Naive B cell (primary cell): ENCODE measurements at places on chromosomes 3 and 15. TPM values are rescaled to one million over a fixed set of nuclear protein-coding genes. Genes with fewer than 3 reads are reported as not detected.

GRCh38 chr15:74768099-74768770, 13.6 kb upstream of the CSK start:
- DNase-seq, result no peak

DNA sequence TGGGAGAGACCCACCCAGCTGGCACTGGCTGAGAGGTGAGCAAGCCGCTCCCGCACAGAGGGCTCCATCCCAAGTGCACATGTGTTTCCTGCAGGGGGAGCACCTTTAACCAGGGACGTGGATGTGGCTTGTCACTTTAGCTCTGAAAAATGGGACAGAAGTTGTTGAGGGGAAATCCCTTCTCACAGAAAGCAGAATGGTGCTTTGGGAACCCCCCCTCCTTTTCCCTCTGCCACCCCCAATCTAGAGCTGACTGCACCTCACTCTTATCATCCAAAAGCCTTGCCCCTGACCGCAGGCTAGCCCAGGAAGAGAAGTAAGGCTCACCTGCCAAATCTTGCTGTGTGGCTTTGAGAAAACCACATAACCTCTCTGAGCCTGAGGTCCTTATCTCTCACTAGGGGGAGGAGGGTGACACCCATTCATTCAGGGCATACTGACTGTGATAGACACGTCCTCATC, 77.9 kb downstream of the RPN1 start:
- DNase-seq, result no peak

DNA sequence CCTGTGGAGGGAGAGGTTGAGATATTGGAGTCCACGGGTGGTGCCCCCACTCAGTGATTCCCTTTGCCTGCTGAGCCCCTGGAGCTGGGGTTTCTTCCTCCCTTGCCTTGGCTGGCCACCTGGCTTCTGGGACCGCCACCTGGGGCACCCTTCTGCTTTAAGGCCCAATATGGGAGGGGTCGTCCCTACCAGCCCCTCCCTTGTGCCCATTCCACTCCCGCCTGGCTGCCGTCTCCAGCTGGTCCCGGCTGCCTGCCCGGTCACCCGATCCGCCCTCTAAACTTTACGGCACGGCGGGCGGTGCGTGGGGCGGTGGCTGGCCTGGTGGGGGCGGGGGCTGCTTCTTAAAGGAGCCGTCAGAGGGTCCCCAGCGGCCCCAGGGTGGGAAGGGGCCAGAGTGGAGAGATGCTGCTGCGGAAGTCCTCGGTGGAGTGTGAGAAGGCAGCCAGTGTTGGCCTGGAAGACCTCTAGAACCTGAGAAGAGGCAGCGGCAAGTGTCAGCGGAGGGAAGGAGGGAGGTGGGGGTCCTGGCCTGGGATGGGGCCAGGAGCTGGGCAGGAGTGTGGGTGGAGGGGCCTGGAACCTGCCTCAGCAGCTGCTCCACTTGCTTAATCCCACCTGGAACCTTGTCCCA, 1.6 kb upstream of the SEMA3B start:
- DNase-seq, result no peak

DNA sequence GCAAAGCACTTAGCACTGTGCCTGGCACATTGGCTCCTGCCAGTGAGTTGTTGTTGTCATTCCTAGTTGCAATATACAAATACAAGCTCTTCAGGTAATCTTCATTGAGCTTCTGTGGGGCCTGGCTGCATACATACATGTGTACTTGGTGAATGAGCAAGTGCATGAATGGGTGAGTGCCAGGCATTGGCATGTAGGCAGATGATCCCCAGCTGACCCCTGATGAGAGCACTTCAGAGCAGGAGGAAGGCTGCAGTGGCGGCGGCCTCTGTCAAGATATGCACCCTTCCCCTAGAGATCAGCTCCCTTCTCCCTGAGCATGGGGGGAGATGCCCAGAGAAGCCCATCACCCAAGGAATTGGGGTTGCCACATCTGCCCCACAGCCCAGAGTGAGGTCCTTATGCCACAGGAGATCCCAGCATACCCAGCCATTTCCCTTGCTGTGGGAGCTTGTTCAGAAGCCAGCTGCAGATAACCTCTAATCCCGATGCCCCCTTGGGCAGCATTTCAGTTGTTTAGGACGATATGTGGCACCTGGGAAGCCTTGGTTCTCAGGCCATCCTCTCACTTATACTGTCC, 8.8 kb downstream of the CACNA2D3 start:
- no peak for DNase-seq

GRCh38 chr3:125050488-125051090, 5.2 kb downstream of the HEG1 start:
- DNase-seq, result no peak

- DNase-seq, result no peak
Measured at GRCh38 chr3:188198760-188199327, 44.9 kb downstream of the LPP start.

DNA sequence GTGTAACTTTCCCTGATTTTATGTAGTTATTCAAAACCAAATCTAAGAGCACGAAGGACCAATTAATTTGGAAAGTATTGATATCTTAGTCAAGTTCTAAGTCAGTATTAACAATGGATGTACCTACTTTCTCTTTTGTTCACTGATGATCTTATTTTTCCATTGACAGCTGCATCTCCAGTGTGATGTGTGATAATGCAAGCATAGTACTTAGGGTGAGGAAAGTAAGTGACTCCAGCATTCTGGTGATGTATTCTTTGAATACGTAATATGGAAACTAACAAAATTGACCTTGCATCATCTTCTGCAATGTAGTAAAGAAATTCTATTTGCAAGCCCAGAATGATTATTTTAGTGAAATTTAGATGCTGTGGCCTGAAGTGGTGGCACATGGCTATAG, 22.4 kb downstream of the FBXW12 start:
- DNase-seq, result no peak

GRCh38 chr3:194265505-194265892, 85.6 kb downstream of the CPN2 start:
- DNase-seq, result no peak

GRCh38 chr15:61393949-61394348, 164.8 kb upstream of the RORA start:
- DNase-seq, result no peak

DNA sequence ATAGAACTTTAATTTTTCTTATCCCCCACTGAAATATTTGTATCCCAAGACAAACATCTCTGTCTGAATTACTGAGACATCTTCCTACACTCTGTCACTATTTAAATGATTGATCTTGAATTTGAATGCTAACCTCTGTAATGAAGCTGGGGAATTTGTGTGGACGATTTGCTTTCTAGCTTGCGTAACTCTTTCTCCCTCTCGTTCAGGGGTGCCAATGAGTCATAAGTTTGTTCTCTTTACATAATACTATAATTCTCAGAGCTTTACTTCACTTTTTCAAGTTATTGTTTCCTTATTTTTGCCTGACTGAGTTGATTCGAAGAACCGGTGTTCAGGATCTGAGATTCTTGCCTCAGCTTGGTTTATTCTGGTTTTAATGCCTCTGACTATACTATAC, 783.3 kb upstream of the CADM2 start:
- no peak for DNase-seq

- no peak for DNase-seq
Measured at GRCh38 chr15:53710906-53711305, 48.6 kb downstream of the WDR72 start.

DNA sequence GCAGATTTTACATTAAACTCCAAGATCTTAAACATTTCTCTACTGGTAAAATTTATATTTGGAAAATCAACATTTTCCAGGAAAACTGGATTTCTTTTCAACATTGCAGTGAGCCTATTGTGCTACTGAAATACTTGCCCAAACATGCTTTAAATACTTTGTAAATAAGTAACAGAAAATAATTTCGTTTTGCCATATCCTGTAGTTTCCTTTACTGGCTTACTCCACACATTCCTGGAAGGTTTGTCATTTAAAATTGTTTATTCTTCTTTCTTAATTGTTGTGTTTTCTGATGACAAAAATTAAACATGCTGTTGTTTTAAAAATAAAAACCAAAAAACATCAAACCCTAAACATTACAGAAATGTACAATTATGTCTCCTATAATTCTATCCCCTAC, 22.0 kb downstream of the ACAD11 start:
- no peak for DNase-seq

DNA sequence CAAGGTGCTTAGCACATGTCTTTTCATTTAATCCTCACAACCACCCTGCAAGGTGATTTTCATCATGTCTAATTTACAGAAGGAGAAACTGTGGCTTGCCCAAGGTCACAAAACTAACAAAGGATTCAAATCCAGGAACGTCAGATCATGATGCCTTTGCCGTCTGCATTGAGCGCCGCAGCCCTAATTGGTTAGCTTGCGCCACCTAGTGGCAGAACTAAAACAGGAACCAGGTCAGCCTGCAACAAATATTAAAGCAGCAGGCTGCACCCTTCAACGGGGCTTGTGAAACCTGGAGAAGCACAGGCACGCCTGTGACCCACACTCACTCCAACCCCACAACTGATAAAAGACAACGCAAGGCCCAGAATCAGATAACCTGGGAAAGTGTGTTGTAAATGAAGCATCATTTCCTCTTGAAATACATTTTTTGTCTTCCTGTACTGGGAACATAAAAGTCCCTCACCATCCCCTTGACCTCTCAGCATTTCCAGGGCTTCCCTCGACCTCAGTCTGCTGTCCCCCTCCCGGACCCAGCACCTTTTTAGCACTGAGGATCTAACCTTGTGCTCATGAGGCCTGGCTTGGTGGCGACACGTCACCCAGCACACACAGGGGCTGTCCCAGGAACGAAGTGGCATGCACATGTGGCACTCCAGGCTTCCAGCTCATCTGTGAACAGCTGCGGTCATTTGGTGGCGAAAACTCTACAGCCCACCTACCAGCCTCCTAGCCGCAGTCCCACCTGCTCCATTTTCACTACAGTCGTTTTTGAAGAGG, 17.3 kb downstream of the DPH3 start:
- peak; percentile 70 for DNase-seq

- no peak for DNase-seq
Measured at GRCh38 chr3:147397155-147397874, 9.0 kb downstream of the ZIC4 start.

DNA sequence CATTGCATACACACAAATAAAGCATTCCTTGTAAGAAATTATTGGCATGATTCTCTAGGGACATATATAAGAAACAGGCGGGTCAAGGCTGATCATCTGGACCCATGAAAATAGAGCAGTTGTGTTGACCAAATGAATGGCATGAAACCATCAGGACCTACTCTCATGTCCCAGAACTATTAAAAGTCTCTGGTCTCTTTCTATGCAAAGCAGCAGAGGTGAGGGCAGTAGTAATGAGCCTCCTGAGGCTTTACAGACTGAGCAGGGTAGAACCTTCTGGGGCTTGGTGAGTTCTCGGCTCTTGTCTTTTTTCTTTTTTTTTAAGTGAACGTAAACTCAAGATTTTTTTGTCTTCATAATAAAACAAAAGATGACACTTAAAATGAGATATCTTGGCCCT, 9.3 kb downstream of the GLDN start:
- DNase-seq, result no peak

- DNase-seq, result no peak
Measured at GRCh38 chr15:58036579-58036978, 28.9 kb downstream of the ALDH1A2 start.

GRCh38 chr15:81454024-81454423, 80.0 kb upstream of the TMC3 start:
- no peak for DNase-seq

DNA sequence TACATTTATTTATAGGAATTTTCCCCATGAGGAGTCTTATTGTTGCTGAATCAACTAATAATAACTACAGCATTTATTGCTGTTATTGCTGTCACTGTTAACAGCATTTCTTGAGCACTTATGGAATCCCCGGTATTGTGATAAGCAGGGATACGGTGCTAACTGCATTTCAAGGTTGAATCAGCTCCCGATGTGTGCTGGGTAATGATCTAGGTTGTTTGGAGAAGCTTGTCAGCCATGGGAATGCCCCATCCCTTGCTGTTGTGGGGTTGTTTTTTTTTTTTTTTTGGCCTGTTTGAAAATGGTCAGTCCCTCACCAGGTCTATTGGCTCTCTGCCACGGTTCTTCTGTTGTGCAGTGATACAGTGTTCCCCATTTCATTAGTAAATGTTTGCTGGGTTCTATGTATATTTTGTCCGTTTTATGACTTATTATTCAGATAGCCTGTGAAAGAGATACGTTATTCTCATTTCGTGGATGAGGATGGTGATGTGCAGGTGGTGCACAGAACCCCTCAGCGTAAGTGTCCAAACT, 48.5 kb downstream of the MED12L start:
- DNase-seq, result no peak

DNA sequence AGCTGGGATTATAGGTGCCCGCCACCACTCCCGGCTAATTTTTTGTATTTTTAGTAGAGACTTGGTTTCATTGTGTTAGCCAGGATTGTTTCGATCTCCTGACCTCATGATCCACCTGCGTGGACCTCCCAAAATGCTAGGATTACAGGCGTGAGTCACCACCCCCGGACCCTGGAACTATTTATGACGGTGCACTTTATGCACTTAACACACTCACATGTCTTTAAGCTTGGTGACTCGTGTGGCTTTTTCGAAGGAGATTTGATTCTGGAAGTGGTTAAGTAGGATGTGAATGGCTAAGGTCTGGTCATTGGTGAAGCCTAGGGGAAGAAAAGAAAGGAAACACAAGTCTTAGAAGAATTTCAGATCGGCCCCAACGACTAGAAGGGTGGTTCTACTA, 20.3 kb downstream of the BBS4 start:
- no peak for DNase-seq

DNA sequence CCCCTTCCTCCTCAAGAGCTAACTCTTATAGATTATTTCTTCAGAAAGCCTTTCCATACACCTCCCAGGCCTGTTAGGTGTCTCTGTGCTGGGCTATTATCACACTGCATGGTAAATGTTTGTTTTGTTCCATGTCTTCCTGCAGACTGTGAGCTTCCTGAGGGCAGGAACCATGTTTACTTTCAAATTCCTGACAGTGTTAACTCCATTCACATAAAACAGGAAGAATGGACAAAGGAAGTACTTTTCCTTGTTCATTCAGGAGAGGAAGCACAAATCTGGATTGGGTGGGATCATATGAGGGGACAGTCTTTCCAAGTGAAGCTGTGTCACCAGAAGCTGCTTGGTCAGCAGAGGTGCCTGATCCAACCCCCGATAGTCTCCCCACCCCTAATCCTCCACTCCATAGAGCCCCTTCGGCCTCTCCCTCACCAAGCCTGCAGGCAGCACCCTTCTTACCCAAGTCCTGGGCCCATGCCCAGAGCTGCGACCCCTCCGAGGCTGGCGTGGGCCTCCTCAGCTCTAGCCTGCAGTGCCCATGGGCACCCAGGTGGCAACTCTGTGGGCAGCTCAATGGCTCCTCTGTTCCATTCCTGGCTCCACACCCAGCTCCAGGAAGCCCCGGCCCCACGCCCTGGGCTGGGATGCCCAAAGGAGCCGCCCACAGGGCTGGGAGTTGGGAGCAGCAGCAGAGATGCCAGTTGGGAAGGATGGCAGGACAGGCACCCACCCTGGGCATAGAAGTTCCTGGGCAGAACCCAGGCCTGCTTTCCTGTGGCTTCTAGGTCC, 6.9 kb downstream of the SHF start:
- no peak for DNase-seq

The CPNE9 gene
- not detected for polyA plus RNA-seq

The CIAO2A gene
- polyA plus RNA-seq, result 299 TPM

The PRSS50 gene
- not detected for polyA plus RNA-seq

The GOLGA8Q gene
- polyA plus RNA-seq, result not detected

The AADACL2 gene
- polyA plus RNA-seq, result not detected

The TRIM42 gene
- not detected for polyA plus RNA-seq

The SPPL2A gene
- polyA plus RNA-seq, result 92.2 TPM

The GOLGA6L25 gene
- polyA plus RNA-seq, result not detected

The SRGAP3 gene
- 2.3 TPM for polyA plus RNA-seq

The DNAH12 gene
- polyA plus RNA-seq, result not detected

The NIPA2 gene
- 98.5 TPM for polyA plus RNA-seq

The THRB gene
- polyA plus RNA-seq, result 1.9 TPM

The ECE2 gene
- not detected for polyA plus RNA-seq
